NCI-H2171 treated with DMSO at 0.1 percent for 48 hours (cell line): ENCODE measurements at places on chromosomes 16 and 17.

DNA sequence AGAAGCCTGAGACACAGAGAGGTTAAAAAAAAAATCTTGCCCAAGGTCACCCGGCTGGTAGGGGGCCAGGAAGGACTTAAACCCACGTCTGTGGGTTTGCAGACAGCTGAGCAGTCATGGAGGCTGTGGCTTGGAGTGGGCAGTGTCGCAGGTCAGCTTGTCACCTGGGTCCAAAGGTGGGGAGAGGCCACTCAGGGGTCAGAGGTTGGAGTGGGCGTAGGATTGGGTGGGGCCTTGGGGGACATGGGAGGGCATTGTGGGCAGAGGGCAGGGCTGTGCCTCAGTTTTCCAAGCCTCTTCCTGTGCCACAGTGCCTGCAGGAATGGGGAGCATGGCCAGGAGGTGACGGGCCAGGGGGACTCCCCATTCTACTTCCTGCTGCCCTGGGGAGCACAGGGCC is 2.0 kb upstream of the NDRG4 start:
- no peak for DNase-seq

- peak; percentile 93 for DNase-seq
Observed at GRCh38 chr16:68275611-68276191, 11.4 kb downstream of the SLC7A6 start.

DNA sequence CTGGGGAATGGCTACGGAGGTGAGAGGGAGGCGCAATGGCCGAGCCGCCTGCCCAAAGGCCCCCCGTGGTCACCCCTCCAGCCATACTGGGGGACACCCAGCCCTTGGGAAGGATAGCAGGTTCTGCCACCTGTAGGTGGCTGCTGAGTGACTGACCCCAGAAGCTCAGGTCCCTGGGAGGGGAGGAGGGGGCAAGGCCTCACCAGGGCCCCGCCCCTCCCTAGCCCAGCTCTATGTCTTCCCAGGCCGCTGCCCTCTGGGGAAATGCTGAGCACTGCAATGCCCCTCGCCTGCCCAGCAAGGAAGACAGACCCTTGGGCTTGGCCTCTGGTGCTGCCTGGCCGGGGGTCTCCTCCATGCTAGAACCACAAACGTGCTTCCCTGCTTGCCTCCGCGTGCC is 11.4 kb upstream of the CLDN9 start:
- no peak for DNase-seq

- no peak for DNase-seq
Observed at GRCh38 chr17:72122765-72123529, 2.1 kb downstream of the SOX9 start.

GRCh38 chr16:71293919-71294318 is 4.7 kb upstream of the CMTR2 start:
- no peak for DNase-seq

DNA sequence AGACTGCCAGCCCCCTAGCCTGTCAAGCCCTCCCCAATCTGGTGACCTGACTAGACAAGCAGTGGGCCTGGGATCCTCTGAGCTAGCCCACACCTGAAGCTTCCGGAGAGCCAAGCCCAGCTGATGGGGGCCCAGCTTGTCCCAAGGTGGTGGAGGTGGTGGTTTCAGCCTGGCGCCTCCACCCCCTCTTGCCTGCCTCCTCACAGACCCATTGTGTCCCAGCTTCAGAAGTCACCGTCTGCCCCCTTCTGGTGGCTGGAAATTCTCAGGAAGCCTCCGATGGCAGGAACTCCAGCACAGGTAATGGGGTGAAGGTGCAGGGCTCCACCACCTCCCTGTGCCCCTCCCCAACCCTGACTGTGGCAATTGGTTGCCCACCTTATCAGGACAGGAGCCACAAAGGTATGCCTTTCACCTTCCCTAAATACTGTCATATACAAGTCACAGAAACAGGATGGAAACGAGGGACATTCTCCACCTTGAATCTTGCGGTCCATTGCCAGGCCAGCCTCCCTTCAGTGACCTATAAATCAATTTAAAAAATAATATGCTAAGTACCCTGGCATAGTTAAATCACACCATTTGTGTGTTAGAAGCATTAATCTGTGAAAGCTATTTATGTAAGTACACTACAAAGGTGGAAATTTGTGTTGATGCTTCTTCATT is 66.0 kb upstream of the ZNF423 start:
- DNase-seq = peak; percentile 79
